Occipital lobe (tissue), 3 donors: ENCODE measurements at places on chromosomes 6 and 20. TPM values are rescaled to one million over a fixed set of nuclear protein-coding genes. Genes with fewer than 3 reads are reported as not detected.
A peak's percentile ranks its signal among the peaks of the same experiment; 100 is the strongest.

TBX18 gene
- 7.8 TPM for total RNA-seq

BPIFB6 gene
- total RNA-seq, result not detected

RCAN2 gene
- total RNA-seq, result 7.0 TPM

COL21A1 gene
- 1.9 TPM for total RNA-seq

DNA sequence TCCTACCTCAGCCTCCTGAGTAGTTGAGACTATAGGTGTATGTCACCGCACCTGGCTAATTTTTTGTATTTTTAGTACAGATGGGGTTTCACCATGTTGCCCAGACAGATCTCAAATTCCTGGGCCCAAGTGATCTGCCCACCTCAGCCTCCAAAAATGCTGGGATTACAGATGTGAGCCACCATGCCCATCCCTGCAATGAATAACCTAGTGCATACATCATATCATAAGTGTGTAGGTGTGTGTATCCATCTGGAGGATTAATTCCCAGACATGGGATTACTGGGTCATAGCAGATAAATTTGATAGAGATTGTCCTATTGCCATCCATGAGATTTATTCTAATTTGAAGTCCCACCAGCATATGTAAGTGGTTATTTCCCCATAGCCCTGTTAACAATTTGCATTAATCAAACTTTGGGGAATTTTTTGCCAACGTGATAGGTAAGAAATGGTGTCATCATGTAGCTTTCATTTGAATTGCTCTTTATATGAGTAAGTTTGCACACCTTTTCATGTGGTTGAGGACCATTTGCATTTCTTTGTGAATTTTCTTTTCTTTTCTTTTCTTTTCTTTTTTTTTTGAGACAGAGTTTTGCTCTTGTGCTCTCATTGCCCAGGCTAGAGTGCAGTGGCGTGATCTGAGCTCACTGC, 29.9 kb upstream of the BACH2 start:
- no peak for DNase-seq

- no peak for DNase-seq
Observed at GRCh38 chr6:137357948-137358266, 136.3 kb downstream of the OLIG3 start.

DNA sequence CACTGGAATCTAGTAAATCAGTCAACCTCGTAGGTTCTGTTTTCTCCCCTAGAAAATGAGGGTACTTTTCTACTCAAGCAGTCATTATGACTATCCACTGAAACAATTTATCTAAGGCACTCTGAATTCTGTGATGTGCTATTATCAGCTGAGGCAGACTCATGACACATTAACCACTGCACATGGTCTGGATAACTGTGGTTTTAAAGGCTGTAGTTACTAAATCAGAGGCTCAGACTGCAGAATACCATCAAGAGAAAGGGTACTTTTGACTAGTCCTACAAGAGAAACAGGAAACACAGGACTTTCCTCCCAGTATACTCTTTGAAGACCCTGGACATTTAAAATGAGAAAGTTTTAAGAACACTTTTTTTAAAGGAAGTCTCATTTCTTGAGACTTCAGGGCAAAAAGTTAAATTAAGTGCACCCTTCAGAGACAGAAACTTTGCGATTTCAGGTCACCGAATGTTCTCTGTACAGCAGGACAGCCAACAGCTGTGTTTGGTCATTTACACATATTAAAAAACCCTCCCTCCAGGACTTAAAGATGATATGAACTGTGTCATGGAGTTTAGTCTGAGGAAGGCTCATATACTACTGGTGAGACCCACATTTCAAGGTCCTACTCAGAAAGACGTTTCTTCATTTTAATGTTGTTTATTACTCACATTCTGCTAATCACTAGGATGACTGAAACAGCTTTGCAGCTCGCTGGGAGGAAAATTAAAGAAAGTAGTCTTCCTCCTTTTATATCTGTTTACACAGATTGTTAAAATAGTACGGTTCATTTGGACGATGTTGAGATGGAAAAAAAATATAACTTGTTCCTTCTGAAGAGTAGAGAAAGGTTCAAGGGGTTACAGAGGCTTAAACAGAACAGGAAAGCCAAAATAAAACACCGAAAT, 19.9 kb downstream of the ATXN1 start:
- no peak for DNase-seq

GRCh38 chr20:56711018-56711417, 81.9 kb downstream of the TFAP2C start:
- DNase-seq, result no peak

GRCh38 chr20:43583982-43584432, 6.7 kb upstream of the IFT52 start:
- peak; percentile 39 for DNase-seq
